Mesothelial cell of epicardium (in vitro differentiated cells): ENCODE measurements at places on chromosomes 3 and 15.

GRCh38 chr3:339351-339750, 142.8 kb downstream of the CHL1 start:
- peaks cover 12% of the 10 kb centered on the region for H3K27me3 ChIP-seq
- H3K4me3 ChIP-seq, result no peak overlapping the region
- no peaks in the 10 kb centered on the region for H3K4me1 ChIP-seq
- DNase-seq, result no peak
- no peaks in the 10 kb centered on the region for H3K36me3 ChIP-seq

- H3K4me1 ChIP-seq, result no peaks in the 10 kb centered on the region
- DNase-seq, result no peak
- H3K4me3 ChIP-seq, result no peak overlapping the region
- no peaks in the 10 kb centered on the region for H3K27me3 ChIP-seq
Observed at GRCh38 chr15:43067717-43068461, 37.9 kb downstream of the UBR1 start.

DNA sequence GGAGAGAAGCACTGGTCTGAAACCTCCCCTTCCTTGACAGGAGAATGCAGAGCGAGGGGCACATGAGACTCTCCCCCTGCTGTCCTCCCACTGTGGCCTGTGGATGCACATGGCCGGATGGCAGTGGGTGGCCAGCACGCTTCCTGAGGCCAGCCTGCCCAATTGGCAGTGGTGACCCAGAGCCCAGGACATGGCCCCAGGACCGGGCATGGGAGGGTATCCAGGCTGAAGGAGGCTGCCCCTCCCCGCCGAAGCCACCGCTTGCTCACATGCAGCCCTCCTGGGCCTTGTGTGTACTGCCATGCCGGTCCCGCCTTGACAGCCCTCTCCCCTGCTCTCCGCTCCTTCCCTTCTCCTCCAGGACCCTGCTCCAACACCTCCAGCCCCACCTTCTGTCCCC, 100.9 kb downstream of the MEGF11 start:
- peaks cover 90% of the 10 kb centered on the region for H3K27me3 ChIP-seq
- no peak overlapping the region for H3K4me3 ChIP-seq
- H3K27ac ChIP-seq, result no peak overlapping the region
- no peak for DNase-seq

DNA sequence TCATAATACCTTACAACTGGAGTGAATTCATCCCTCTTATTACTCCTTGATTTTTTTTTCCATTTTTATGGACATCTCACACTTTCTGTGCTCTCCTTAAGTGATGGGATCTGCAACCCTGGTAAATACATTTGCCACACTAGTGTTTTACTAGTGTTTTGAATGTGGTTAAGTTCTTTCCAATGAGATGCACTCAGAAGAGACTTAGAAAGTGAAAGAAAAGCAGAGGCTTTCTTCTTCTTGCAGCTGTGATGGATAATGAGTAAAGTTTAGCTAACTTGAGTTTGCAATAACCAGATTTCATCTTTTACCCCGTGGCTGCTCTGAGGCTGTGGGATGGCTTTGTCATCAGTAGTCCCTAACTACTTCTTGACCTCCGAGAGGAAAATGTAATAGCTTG, 1248.4 kb downstream of the NSUN3 start:
- H3K4me3 ChIP-seq, result no peak overlapping the region
- peaks cover 8% of the 10 kb centered on the region for H3K36me3 ChIP-seq
- no peak overlapping the region for H3K27ac ChIP-seq
- H3K27me3 ChIP-seq, result no peaks in the 10 kb centered on the region
